ENCODE measurements at places on chromosomes 1 and 21.

GRCh38 chr1:160371346-160371631 lies 4.4 kb downstream of the NHLH1 start:
- DNase-seq = no peak

GRCh38 chr1:236501093-236501492 lies 22.7 kb upstream of the LGALS8 start:
- no peak for DNase-seq

DNA sequence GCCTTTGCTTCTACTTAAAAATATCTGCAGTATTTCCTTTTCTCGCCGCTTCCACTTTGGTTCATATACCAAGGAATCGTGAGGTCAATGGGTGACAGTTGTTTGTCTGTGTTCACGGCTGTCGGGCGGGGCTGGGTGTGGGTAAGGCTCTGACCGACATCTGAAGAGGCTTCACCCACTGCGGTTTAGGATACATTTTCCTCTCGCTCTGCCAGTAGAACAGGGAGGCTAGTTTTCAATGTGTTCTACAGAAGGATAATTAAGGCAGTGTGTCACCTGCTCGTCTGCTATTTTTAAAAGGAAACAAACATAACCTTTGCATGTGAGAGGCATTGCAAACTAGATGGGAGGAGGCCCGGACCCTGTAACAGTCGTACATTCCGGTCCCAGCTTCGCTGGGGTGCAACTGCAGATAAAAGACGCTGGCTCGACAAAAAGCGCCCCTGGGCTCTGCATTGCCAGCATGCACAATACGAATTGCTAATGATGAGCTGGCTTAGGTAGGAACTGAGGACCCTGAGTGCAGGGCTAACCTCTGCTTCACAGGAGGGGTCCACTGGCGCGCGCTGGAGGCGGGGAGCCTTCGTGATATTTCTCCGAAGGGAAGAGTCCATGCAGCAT lies 8.5 kb upstream of the ERG start:
- no peak for DNase-seq

DNA sequence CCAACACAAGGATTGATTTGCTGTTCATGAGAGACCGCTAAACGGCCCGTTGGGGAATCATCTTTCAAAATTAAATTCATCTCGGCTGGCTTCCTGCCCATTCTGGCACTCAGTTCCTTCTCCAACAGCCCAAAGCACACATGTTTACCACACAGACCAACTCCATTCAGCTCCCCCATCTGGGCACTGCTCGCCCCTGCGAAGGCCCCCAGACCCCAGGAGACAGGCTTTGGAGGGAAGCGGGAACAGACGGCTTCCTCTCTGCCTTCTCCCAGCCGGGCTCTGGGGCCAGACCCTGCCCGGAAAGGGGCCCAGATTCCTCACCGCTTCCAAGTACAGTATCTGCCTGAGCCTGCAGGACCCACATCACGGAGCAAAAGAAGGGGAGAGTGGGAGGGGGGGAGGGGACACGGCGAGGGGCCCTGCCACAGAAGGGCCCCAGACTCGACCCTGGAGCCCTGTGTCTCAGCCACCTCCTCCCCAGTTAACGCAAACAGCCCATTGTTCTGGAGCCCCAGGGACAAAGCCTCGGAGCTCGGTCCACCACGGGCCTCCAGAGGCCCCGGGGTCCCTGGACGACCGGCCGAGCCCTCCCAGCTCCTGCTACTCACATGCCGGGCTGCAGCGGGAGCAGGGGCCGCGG lies 660 bp downstream of the MEGF6 start:
- DNase-seq = no peak

GRCh38 chr1:5447503-5447960 lies 544.7 kb downstream of the NPHP4 start:
- DNase-seq = no peak

GRCh38 chr21:37375866-37376574 lies 9.4 kb downstream of the DYRK1A start:
- no peak for DNase-seq

GRCh38 chr1:156858959-156859522 lies at the start of gene INSRR:
Gene INSRR (minus strand): TSS chr1:156859117. CDS start chr1:156858621, 496 bp downstream.
- no peak for DNase-seq

DNA sequence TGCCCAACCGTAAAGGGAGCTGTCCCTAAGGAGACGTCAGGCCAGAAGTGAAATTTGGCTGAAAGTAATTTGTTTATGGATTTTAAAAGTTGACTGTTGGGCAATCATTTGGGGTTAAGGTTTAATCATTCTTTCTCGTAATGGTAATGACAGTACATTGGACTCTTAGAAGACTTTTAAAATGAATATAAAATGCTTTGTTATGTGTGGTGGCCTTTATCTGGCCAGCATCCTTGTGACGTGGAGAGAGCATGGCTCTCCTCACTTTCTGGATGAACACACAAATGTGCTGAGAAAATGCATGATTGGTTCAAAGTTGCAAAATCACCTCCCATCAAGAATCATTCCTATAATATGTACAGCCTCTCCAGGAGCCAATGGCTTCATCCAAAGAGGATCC lies 160.2 kb downstream of the DHRS3 start:
- DNase-seq = no peak

DNA sequence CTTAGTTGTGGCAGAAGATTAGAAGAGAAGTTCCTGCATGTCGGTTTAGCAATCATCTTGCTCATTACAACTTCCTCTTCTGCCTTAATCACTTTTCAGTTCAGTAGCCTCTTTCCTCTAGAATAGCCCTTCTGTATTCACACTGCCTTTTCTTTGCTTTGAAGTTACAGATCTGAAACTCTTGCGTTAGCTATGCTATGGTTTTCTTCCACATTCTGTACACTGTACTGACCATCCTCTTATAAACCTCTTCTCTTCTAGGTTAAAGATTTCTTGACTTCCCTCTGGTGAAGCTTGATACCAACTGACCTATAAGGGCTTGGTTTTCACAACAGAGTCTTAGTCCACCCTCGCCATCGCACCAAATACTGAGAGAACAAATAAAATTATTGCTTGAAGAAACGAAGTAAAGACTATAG lies 35.0 kb downstream of the C21orf91 start:
- no peak for DNase-seq

- peak; percentile 68 for DNase-seq
Measured at GRCh38 chr1:36420836-36421317, 23.2 kb upstream of the LSM10 start.

GRCh38 chr1:63688302-63688890 lies 85.4 kb upstream of the ROR1 start:
- DNase-seq = no peak

GRCh38 chr1:89754518-89754917 lies 66.3 kb upstream of the LRRC8D start:
- no peak for DNase-seq

Data from NCI-H1092 (cell line).